ENCODE measurements at places on chromosomes 3 and 15. TPM values are rescaled to one million over a fixed set of nuclear protein-coding genes. Genes with fewer than 3 reads are reported as not detected.

Gene CTDSPL
- total RNA-seq: 111 TPM

Gene RLBP1
- total RNA-seq: not detected

Gene GALNT15
- 113 TPM for total RNA-seq

Gene RTP2
- total RNA-seq: not detected

Gene ZNF774
- total RNA-seq: 7.2 TPM

Gene LRRC3B
- not detected for total RNA-seq

Gene ZDHHC19
- total RNA-seq: not detected

Gene GASK1A
- 1.5 TPM for total RNA-seq

Gene SLC22A13
- not detected for total RNA-seq

Gene EAF2
- 3.8 TPM for total RNA-seq

Gene RETNLB
- not detected for total RNA-seq

Gene RPS27L
- total RNA-seq: 49.7 TPM

Gene APBA2
- 1.3 TPM for total RNA-seq

Gene GOLGA6L7
- not detected for total RNA-seq

Gene PIF1
- 0.42 TPM for total RNA-seq

Gene GBE1
- total RNA-seq: 15.8 TPM

Gene CP
- 4.2 TPM for total RNA-seq

Gene SAMD7
- total RNA-seq: not detected

Gene PLSCR5
- not detected for total RNA-seq

Gene LSMEM2
- not detected for total RNA-seq

Gene CHAC1
- total RNA-seq: 3.3 TPM

Gene LSAMP
- 4.8 TPM for total RNA-seq

Gene MUC20
- total RNA-seq: 53.4 TPM

Gene DHX36
- total RNA-seq: 115 TPM

Gene CD200R1L
- not detected for total RNA-seq

Gene USP13
- total RNA-seq: 6.4 TPM

Gene VGLL3
- total RNA-seq: 6.2 TPM

Gene SOX2
- 0.45 TPM for total RNA-seq

Gene IL16
- total RNA-seq: 19.9 TPM

Gene ISLR
- total RNA-seq: 11.5 TPM

Gene CYP8B1
- total RNA-seq: not detected

Gene MPI
- 59.2 TPM for total RNA-seq

All from suprapubic skin (tissue), 4 donors.